ENCODE measurements at places on chromosomes 11 and 22.

DNA sequence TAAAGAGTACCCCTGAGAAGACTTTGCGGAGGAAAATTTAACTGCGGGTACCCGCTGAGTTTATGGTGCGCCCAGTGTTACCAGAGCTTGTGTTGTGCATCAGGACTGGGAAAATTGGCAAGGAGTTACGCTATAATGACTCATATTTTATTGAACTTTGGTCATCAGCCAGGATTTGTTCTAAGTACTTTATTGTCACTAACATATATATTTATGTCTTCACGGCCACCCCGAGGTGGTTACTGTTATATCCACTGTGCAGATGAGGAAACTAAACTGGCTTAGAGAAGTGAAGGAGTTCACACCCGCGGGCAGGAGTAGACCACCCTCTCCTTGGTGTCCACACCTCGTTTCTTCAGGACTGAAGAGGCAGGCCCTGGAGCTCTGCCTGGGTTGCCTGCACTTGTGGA is 667 bp downstream of the ACCS start:
- DNase-seq = peak; percentile 26

- DNase-seq = no peak
Observed at GRCh38 chr11:22584976-22585375, 40.6 kb downstream of the FANCF start.

GRCh38 chr22:23591201-23591791 is 11.2 kb upstream of the IGLL1 start:
- peak; percentile 15 for DNase-seq

GRCh38 chr11:100761841-100762240 is 74.8 kb downstream of the ARHGAP42 start:
- DNase-seq = no peak

DNA sequence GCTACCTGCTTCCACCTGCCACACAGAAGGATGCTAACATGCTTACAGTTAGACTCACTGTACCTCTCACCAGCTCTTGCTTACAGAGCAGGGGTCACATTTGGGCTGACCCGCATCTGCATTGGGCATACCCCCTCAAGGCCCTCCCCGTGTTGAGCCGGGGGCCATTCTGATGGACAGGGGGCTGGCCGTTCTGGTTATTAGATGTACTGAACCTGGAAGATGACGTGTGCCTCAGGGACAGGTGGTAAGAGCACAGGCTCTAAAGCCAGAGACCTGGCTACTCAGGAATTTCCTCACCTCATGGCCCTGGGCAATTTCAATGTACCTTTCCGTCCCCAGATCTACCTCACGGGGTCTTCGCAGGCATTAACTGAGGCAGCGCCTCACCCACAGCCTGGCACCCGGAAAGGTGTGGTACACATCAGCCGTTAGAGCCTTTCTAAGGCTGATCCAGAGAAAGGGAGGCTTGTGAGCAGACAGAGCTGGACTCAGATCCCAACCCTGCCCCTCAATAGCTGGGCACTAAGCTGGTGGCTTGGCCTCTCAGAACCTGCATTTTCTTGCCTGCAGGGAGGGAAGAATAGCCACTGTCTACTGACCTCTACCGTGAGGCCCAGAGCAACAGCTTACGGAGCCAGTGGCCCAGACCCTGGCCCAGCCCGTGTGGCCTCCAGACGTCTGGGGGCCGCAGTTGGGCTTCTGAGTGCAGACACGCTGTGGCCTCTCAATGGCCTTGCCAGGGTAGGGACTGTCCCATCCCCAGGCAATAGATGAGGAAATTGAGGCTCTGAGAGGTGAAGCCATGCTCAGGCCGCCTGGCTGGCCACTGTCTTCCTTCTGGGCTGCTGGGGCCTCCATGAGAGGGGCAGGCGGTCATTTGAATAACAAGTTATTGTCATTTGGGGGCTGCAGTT is 100.6 kb downstream of the MORC2 start:
- DNase-seq = no peak

DNA sequence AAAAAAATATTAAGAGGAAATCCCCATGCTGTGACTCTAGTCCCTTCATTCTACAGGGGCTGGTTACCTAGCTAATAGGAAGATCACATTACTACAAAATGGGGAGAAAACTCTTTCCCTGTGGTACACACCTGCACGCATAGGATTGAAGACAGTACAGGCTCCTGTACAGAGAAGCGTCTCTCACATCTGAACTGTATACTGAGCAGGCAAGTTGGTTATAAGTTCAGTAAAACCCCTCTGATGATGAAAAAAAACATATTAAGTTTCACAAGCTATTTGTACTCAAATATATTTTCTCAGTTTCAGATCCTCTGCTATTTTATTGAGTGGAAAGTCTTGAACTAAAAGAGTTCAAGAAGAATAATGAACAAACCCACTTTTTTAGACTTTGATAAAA is 156.9 kb upstream of the HSD17B12 start:
- DNase-seq = no peak

DNA sequence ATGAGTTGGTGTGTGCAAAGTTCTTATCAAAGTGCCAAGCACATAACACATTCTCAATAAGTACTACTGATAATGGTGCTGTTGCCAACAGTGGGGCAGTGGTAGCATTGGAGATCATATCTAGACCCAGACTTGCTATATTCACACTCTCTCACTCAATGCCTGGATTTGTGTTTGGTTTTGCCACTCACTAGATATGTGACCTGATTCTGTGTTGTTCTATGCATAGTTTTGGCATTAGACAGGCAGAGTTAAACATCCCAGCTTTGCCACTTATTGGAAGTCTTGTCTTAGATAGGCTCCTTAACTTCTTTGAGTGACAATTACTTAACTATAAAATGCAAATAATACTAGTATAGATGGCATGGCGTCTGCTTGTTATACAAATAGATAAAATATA is 642.6 kb upstream of the CCDC179 start:
- no peak for DNase-seq

- no peak for DNase-seq
Observed at GRCh38 chr11:36210529-36210928, 78.7 kb downstream of the COMMD9 start.

DNA sequence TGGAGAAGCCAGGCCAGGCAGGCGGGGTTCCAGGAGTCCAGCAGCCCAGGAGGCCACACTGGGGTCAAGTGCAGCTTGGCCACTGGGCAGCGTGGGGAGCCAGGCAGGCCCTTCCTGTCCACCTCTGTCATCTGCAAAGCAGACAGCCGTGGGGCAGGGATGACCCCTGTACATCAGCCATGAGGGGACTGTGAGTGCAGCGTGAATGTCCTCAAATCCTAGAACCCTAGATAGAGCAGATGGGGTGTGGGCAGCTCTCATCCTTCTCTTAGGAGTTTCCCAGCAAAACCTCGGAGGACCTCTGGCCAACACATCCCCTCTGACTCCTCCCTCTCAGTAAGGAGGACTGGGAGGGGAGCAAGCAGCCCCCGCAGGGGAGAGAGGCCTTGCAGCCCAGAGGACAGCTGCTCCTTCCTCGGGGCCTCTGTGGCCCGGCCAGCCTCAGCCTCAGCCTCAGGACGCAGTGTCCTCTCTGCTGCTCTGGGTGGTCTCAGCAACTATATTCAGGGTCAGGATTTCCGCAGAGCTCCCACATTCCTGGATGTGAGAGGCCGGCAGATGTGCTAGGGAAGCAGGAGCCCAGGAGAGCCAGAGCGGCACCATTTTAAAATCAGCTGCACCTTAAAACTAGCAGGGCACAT is 820.5 kb downstream of the BRD1 start:
- no peak for DNase-seq

- no peak for DNase-seq
Observed at GRCh38 chr11:109285465-109285864, 136.5 kb upstream of the C11orf87 start.

DNA sequence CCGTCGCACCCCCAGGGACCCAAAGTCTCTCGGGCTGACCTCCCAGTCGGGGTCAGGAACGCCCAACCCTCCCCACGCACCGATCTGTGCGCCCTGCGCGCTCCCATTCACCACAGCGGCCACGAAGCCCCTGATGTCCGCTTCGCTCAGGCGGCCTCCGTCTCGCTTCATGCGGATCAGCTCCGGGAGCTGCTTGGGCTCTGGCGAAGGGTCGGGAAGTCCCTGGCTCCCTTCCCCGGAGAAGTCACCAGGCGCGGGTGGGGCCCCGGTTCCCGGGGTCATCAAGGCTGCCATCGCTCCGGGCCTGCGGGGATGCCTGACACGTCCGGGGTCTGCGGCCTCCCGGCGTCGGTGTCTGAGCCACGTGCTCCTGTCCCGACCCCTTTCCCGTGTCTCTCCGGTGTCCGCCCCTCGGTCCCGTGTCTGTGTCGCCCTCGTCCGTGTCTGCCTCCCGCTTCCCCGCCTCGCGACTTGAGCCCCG is 356 bp downstream of the TYMP start:
- no peak for DNase-seq

DNA sequence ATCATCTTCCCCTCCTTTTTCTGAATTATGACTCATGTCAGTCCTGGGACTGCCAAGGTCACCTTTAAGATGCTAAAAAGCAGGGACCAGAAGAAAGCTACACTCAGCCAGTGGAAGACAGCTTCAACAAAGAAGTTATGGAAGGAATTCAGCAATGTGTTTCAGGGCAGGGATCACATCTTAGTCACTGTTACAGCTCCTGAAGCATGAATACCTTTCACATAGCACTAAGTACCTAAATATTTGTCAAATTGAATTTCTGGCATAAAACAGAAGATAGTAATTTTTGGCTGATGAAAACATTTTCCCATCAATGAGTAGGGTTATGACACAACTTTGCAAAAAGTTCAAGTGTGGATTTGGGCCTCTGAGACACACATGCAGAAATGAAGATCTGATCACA is 5.2 kb downstream of the DDB1 start:
- DNase-seq = no peak

DNA sequence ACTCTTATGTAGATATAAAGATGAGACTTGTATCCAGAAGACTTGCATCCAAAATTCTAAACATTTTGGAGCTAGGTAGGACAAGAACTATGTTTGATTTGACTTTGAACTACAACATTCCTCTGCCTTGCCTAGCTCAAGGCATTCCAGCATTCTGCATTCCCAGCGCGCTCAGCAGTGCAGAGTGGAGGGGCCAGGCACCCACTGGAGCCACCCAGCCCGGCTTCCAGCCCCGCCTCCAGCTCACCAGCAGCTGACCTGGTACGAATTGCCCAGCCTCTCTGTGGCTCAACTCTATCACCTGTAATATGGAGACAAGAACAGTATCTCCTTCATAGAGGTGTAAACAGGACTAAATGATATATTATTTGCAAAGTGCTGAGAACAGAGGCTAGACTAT is 28.8 kb downstream of the PRDM10 start:
- no peak for DNase-seq

DNA sequence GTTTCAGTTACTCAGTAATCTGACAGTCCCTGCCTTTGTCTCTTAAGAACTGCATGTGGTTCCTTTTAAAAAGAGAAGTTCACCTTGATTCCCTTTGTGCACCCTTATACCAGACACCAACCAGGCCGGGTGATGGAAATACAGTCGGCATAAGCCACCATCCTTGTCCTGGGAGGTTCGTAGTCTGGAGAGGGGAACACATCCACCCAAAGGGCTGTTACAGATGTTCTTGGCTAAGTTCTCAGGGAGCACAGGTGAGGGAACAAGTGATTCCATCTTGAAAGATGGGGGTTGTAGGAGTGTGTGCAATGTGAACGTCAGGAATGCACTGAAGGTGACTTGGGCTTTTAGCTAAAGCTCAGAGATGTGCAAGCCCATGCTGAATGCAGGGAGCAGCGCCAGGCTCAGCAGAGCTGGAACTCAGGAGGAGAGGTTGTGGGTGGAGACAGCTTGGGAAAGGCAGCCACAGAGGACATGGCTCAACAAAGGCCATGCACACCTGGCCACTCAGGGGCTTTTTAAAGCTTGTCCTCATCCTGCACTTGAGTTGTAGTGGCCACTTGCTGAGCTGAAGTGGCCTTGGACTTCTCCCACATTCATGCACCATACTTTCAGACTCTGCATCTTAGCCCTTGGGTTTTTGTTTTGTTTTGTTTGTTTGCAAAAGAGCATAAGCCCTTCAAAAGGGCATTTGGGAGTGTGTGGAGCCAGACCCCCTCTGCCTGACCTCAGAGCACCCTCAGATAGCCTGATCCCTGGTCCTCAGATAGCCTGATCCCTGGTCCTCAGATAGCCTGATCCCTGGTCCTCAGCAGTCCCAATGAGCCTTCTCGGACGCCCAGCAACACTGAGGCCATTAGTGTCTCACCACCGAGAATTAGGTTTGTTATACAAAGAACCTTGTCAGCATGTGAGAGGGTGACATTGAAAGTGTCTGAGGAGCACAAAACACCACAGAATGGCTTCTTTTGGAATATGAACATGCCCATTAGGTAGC is 12.7 kb upstream of the TMA7B start:
- peak; percentile 82 for DNase-seq

DNA sequence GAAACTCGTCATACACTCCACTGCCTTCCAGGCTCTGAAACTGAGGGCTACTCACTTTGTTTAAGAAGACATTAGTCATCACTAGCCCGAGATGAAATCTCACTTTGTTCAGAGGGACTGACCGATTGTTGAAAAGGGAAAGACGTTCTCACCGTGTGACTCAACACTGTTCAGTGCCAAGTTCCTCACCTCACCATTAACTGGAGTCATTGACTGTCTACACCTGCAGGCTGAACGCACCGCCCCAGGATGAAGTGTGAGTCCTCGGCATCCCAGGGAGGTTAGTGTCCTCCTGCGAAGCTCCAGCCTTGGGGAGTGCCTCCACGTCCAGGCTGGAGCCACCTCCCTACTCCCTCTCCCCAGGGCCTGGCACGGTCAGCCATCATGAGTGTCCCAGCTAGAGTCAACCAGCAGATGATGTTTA is 30.4 kb downstream of the FADD start:
- DNase-seq = no peak

- DNase-seq = no peak
Observed at GRCh38 chr22:36365020-36365411, 22.8 kb downstream of the MYH9 start.

- DNase-seq = no peak
Observed at GRCh38 chr11:26943636-26944035, 50.3 kb upstream of the FIBIN start.

GRCh38 chr11:128496692-128497060 is 90.7 kb downstream of the ETS1 start:
- no peak for DNase-seq

- no peak for DNase-seq
Observed at GRCh38 chr11:40573254-40573891, 886.1 kb downstream of the LRRC4C start.

GRCh38 chr11:27055065-27055682 is 14.6 kb downstream of the BBOX1 start:
- DNase-seq = no peak

DNA sequence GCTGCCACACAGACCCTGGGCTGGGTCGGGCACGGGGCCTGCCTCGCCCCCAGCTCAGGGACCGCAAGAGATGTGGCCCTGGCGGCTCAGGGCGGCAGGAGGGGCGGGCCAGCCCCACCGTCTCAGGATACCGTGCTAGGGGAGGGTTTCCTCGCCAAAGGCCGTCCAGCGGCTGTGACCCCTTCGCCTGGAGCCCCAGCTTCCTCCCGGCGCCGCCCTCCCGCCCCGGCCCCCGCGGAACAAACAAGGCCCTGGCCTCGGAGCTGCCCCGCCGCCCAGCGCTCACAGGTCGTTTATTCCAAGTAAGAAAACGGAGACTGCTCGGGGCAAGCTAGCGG is 543 bp upstream of the AP2A2 start:
- no peak for DNase-seq

- no peak for DNase-seq
Observed at GRCh38 chr11:33063326-33063881, 24.0 kb downstream of the TCP11L1 start.
